Effector memory CD4-positive, alpha-beta T cell (primary cell): ENCODE measurements at places on chromosomes 5 and 9.

- DNase-seq, result no peak
Measured at GRCh38 chr5:147796556-147797308, 14.2 kb upstream of the JAKMIP2 start.

DNA sequence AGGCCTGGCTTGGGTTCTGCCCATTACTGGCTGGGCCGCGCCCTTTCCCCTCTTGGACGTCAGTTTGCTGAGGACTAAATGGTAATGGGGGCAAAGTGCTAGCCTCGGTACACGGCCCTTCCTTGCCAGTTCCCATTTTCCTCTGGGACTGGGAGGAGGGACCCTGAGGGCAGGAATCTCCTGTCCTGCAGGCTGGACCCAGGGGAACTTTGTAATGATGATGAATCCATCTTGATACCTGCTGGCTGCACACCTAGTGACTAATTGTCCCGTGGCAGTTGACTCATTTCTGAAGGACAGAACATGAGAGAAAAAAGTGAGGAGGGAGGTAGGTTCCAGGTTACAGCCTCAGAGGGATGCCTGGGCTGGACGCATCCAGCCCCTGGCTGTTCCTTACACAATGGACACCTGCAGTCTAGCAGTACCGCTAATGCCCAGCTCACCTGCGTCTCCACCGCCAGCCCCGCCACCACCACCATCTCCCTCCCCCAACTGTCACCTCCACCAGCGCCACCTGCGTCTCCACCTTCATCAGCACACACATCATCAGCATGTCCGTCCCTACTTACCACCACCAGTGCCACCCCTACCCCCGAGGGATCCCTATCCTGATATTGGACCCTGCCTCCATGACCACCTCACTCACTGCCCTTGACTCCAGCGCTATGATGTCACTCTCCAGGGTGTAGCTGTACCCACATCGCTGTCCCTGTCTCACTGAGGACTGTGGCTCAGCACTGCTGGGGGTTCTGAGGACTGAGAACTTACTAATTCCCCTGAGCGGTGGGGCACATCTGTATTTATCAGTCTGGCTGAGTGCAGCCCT is 4.3 kb downstream of the CDHR2 start:
- no peak for DNase-seq

DNA sequence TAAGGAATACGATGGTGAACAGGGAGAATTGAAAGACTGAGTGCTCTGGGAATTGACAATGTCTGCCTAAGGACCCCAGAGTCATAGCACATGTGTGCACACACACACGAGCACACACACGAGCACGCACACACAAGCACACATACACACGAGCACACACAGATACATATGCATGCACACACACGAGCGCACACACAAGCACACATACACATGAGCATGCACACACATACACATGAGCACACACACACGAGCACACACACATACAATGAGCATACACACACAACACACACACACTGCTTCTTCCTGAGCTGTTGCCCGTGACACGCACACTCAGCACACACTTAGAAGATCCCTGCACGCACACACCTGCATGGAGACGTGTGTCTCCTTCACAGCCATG is 10.9 kb upstream of the UNC5A start:
- no peak for DNase-seq

- no peak for DNase-seq
Measured at GRCh38 chr9:75864266-75864665, 26.2 kb upstream of the PCSK5 start.

GRCh38 chr5:164748861-164749260 is 1243.4 kb downstream of the MAT2B start:
- DNase-seq, result no peak

DNA sequence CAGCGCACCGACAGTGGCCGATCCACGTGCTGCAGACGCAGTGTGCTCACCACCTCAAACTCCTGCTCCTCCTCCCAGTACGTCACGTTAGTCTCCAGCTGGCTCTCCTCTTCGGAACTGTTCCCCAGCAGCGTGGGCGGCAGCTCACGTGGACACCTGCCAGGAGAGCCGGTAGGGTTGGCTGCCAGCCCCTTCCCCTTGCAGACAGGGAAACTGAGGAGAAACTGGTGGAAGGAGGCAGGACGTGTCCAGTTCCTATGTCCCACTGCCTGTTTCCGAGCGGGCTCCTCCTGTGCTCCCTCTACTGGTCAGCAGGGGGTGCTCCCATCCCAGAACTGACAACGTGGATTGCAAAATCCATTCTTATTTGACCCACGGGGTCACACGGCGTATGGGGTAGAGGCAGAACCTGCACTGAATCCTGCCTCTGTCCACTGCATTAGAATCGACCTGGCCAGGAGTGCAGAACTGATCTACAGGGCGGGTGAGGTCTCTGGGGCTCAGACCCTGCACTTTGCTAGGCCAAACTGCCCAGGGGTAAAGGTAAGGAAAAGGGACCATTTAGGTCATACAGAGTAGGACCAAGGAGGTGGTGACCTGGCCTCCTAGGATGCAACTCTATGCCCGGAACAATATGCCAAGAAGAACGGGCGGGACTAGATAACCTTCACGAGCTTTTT is 25.7 kb downstream of the PDGFRB start:
- DNase-seq, result no peak

DNA sequence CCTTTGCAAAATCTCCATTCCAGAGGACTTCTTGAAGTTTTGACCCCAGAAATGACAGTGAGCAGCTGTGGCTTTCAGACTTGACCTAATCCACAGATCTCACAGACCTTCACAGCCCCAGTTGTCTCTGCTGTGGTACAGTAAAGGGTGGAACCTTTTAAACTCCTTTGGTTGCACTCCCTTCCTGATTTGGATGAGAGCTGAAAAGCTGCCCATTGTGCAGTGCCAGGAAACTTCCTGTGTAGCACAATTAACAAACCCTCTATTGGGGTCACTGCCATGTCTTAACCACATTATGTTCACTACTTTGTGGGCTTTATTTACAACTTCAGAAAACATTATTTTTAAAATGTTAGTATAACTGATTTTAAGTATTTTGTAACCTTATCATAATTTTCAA is 56.7 kb upstream of the PCSK5 start:
- DNase-seq, result no peak

DNA sequence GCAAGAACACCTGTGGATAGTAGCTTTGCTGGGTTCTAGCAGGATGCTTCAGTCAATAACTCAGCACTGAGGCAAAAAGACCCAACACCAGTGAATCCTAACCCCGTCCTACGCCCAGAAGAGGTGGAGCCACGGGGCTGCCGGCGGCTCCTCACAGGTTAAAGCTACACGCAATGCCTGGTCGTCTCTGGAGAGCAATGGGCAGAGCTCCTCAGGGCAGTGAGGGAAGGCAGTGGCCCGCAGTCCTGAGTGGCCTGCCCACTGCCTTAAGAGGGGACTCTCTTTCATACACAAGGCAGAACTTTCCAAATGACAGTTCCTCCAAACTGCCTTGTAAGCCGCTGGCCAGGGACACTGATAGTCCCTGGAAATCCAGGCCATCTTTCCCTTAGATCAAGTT is 244.2 kb upstream of the IRX2 start:
- DNase-seq, result no peak

DNA sequence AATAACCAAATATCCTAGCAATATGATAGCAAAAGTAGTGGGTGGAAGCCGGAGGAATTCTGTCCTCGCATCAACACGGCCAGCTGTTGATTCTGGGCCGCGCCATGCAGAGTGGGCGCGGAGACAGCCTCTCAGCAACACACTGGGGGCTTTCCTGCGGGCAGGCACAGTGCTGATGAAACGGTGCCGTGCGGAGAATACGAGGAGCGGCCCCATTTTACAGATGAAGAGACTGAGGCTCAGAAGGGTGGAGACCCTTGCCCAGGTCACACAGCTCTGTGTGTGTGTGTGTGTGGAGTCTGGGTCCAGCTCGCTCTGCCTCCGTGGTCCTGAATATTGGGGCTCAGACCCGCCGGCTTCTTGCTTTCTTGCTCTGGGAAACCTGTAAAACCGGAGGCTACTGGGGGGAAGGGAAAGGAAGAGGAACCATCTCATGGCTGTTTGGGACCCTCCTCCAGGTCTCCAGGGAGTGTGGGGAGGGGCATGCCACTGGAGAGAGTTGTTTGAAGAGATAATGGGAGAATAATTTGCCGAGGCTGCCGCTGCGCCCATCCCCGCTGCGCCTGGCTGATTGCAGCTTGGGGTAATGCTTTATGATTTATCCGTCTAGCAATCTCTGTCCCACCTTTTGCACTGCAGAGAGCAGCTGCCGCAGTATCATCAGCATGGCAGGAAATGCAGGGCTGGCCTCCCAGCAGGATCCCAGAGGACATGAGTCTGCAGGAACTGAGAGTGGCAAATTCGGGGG is 36.6 kb downstream of the NCS1 start:
- no peak for DNase-seq

- DNase-seq, result no peak
Measured at GRCh38 chr5:119343052-119343451, 12.8 kb upstream of the TNFAIP8 start.

- no peak for DNase-seq
Measured at GRCh38 chr9:102911185-102911584, 83.9 kb upstream of the CYLC2 start.

DNA sequence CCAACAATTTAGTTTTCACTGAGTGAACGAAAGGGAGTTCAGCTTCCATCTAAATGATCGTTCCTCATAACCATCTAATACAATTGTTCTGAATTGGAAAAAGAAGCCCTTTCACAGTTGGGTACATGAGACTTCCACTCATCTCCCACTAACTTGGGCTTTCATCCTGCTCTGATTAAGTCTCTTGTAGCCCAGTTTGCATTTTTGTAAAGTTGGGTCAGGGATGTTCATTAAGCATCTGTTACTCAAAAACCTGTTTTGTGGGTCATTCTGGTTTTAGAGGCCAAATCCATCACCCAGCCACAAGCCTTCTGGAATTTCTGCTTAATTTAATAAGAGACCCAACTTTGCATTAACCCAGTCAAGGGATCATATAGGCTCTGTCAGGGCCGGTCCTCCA is 385.3 kb downstream of the BNC2 start:
- no peak for DNase-seq

DNA sequence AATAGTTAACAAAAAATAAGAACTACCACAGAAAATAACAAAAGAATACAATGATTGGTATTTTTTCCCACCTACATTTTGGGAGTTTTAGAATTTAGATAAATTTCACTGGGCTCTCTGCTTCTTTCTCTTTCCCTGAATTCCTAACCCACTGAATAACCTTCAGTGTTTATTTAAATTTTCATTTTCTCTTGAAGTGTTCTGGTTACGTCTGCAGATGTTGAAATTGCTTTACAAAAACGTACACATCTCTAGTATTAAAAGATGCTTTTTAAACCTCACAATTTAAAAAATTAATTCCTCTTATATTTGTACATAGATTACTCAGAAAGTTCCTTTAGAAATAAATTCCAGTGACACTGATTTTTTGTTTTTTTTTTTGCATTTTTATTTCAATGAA is 158.7 kb upstream of the TUT7 start:
- no peak for DNase-seq

DNA sequence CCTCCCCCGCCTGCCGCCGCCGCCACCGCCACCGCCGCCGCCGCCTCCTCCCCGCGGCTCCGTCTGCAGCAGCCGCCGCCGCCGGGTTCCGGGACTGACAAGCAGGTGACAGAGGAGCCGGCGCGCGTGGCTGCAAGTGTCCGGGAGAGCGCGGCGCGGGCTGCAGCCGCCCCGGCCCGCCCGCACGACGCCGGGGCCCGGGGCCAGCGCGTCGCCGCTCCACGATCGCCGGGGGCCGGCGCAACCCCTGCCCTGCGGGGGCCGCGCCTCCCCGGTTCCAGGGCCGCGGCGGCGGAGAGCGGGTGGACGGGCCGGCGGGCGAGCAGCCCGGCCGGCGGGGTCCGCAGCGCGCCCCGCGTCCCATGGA is 343 bp downstream of the LMX1B start:
- no peak for DNase-seq

- DNase-seq, result no peak
Measured at GRCh38 chr9:78009186-78009585, 22.4 kb downstream of the GNAQ start.

DNA sequence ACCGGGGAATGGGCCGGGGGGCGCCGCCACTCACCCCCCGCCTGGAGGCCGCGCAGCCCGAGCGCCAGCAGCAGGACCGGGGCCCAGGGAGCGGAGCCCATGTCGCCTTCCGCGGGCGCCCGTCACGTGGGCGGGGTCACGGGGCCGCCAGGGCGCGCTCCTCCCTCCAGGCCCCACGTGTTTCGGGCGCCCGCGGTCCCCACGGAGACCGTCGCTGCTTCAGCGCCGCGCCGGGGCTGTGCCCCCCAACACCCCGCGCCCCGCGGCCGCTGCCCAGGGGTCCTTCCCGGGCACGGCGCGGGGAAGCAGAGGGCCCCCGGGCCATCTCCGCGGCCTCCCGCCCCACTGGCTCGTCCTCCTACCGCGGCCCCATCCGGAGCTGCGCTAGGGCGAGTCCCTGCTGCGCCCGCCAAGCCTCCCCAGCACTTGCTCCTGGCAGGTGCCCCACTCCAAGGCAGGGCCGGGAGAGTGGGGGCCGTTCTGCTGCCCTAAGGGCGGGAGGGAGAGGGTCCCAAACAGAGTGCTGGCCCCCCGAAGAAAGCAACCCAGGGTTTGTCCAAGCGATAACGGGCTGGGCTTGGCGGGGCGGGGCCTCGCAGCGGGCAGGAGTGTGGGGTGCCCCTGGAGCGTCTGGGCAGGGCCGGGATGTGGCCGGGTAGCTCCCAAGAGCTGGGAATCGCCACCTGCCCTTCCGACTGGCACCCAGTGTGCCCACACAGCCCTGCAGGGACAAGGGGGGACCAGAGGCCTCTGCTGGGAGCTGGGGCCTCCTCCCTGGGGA is at the start of gene DPP7:
DPP7 (minus strand) TSS at position 121 of the 781 bp plus-strand sequence; CDS start at position 101, 20 bp downstream.
- peak; percentile 72 for DNase-seq

DNA sequence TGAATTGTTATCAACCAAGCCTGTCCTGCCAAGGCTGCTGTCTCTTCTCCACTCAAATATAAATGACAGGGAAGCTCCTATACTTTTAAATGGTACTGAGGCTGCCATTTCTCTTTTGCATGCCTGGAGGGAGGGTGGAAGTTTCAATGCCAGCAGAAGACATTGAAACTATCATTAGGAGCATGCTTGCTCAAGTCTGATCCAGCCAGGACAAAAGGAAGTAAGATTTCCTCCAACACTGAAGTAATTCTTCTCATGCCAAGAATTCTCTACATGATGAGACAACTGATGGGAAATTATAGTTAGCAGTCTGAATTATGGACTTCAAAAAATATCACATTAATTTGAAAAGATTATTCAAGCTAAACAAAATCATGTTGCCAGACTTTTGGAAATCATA is 5.4 kb downstream of the SPINK6 start:
- DNase-seq, result no peak
